BE2C (cell line): ENCODE measurements at places on chromosomes 3 and 15.
A peak's percentile ranks its signal among the peaks of the same experiment; 100 is the strongest.

- DNase-seq = no peak
Measured at GRCh38 chr3:136305879-136306278, 55.7 kb downstream of the PCCB start.

GRCh38 chr15:72502220-72502809 is 28.2 kb downstream of the ARIH1 start:
- DNase-seq = no peak

GRCh38 chr3:145522893-145523651 is 637.9 kb downstream of the PLOD2 start:
- DNase-seq = no peak

- DNase-seq = no peak
Measured at GRCh38 chr15:99613887-99614647, 48.3 kb downstream of the MEF2A start.

- DNase-seq = no peak
Measured at GRCh38 chr3:103991461-103992115, 1375.1 kb upstream of the ALCAM start.

DNA sequence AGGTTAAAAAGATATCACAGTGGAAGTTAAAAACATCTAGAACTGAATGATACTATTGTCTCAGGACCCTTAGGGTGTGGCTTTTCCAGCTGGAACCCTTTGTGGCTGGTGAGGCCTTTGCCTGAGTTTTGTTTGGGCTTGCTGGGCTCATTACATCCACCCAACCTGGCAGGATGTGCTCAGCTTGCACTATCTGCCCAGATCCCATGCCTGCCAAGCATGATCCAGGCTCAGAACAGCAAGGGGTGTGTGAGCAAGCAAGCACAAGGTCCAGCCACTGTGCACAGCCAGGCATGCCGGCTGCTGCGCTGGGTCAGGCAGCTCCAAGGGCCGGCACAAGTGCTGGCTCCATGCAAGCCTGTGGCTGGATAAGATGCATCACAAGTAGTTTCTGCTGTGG is 512.7 kb upstream of the CDIN1 start:
- no peak for DNase-seq

- no peak for DNase-seq
Measured at GRCh38 chr15:66153549-66154415, 99.8 kb downstream of the MEGF11 start.

DNA sequence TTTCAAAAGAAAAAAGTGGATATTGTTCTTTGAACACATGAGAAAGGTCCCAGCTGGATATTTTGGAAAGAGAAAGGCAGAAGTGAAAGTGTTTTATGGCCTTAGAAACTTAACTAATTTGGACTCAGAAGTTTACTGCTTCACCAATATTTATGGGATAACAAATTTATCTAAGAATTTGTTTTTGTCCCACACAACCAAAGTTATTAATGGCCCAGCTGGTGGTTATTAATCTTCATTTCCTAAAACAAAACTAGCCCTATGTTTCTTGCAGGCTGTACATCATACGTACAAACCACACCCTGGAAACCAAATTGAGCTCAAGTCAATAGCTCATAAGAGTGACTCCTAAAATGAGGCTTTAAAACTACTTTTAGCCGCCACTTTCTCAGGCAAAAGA is 372.9 kb upstream of the LMCD1 start:
- no peak for DNase-seq

DNA sequence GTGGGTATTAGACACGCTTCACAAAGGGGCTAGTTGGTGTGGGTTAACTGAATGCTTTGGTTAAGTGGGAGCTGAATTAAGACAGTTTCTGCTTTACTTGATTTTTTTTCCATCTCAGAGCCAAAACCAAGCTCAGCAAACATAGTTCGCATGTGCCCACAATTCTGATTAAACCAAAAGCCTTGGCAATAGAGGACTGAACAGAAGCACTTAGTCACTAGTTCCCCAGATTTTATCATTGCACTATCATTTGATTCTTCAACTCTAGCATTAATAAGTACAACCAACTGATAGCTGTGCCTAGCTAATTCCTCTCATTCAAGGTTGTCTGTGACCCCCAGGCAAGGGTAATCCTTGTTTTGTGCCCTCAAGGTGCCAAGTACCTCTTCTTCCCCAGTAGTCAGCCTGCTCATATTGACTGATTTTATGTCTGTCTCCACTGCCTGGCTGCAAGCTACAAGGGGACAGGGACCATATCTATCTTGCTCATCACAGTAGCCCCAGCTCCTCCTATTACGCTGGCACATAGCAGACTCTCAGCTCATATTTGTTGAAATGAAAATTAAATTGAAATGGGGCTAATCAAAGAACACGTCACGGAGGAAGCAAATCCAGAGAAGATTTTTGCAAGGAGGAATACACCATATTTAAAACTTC is 9.9 kb upstream of the ARHGEF3 start:
- peak; percentile 18 for DNase-seq

GRCh38 chr15:91942720-91943394 is 89.3 kb downstream of the SLCO3A1 start:
- DNase-seq = no peak

- peak; percentile 79 for DNase-seq
Measured at GRCh38 chr15:74036271-74037170, 42.0 kb downstream of the PML start.

DNA sequence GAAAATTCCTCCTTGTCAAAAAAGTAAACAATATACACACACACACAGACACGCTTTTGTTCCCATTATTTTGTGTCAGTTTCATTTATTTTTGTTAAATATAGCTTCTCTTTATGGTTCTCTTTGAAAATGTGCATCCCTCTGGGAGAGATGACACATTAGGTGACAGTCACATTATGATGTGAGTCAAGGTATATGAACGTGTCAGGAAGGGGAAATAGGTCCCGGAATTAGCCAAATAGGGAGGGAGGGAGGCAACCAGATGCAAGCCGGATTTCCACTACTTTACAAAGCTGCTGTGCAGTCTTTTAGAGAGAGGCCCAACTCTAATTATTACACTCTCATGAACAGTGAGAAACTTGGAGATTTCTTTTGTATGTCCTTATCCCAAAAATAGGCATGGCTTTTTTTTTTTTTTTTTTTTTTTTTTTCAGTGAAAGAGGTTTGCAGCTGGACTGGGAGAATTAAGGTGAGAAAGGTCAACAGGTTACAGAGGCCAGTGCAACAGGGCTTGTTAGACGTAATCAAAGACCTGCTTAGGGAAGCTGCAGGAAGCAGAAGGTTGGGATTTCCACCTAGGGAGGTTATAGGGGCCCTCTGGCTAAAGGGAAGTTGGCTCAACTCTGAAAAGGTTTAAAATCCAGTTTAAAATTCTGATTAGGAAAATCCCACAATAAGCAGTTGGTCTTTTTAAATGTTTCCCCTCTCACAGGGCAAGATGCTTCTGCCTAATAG is 240.5 kb upstream of the UBE2E1 start:
- DNase-seq = no peak

DNA sequence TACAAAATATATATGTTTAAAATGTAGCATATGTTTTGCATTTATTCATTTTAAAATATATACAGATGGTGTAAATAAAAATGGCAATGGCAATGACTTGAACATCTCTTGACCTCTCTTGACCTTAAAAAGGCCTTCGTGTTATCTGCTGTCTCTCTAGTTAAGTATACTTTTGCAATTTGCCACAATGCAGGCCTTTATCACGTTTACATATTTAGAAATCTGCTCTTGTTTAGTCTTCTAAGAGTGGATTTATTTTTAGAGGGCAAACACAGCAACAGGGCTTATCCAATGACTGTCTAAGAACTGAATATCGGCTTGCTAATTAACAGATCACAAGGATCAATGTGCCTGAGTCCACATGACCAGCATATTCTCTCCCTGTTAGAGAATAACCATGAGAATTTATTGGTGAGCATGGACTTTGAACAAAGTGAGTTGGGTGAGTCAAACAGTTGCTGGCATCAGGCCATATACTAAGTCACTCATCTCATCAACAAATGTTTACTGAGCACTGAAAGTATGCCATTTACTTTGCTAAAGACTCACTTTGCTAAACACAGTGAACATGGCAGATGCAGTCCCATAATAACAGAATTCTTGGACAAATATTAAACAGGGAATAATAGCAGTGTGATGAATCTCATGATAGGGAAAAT is 48.2 kb downstream of the MDFIC2 start:
- no peak for DNase-seq

DNA sequence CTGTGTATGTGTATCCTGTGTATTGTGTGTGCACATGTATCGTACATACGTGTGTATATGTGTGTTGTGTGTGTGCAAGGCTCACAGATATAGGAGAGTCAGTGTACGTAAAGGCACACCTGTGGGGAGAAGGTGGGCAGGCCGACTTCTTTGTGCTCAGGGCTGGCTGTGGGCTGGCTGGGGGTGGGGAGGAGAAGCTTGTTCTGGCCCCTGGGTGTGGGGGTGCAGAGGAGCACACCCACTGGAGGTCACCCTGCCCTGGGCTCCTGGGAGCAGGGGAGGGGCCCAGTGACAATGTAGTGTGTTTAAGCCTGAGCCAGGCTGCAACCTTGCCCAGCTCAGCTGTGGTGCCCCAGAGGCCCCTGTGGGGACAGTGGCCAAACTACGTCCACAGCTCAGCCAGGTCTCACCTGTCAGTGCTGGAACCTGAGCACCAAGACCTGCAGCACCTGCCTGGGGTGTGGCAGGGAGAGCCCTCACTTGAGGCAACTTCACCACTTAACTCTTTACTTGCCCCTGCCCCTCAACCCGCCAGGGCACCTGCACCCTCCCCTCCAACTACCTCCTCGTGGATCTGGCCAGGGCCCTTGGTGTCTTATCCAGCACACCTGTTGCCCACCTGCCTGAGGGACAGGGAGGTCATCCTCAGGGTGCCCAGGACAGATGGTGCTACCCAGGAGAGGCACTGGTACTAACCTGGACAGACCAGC is 2.6 kb upstream of the HHATL start:
- DNase-seq = no peak

DNA sequence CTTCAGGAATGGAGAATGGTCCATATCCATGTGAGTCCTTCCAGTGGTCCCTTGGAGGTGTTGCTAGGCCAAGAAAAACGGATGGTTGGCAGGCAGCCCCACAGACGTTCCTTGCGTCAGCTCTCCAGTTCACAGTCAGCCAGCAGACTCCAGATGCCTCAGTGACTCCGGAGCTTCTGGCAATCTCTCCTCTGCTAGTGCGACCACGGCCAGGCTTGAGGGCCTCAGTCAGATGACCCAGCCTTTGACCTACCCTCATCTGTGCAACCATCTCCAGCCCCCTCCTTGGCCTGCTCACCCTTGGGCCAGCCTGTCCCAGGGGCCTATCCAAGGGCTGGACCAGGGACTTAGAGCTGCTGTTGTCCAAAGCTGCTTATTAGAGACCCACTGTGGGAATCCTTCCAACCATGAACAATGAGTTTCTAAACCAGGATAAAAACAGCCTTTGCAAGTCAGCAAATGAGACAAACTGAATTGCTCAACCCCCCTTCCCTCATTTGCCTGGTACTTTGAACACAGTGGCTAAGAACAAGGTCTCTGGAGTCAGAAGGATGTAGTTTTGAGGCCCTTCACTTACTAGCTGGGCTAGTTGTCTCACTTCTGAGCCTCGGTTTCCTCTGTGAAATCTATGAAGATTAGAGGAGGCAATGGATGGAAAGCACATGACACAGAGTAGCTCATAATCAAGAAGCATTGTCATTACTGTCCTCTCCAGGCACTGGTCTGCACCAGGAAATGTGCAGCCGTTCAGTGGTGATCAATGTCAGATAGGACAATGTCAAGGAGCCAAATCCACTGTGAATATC is 44.8 kb downstream of the ANP32A start:
- peak; percentile 37 for DNase-seq

- peak; percentile 34 for DNase-seq
Measured at GRCh38 chr15:55770806-55771205, 27.9 kb upstream of the PRTG start.

- DNase-seq = no peak
Measured at GRCh38 chr3:59246719-59247401, 197.0 kb upstream of the CFAP20DC start.

GRCh38 chr3:141407047-141407446 is 38.7 kb downstream of the ZBTB38 start:
- DNase-seq = no peak

DNA sequence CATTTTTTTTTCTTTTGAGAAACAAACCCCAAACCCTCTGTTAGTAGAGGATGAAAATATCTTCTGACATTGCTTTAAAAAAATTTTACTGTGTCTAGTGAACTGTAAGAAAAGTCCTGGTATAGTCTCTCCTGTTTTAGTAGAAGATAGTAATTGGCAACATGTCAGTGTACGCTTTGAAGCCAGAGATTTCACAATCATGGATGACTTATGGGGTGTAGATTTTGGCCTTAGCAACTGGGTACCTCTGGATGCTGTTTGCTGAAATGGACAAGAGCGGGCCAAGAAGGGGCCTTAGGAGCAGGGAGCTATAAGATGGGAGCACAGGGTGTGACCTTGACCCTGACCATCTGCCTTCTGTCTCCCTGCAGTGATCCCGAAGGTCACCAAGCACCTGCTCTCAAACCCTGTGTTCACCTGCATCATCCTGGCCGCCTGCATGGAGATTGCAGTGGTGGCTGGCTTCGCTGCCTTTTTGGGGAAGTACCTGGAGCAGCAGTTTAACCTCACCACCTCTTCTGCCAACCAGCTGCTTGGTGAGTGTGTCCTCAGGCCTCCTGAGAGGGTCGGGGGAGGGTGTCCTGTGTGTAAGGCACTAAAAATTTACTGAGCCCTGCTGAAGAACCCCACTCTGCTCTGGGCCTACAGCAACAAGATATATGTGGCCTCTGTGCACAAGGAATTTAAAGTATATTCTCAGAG is 266.7 kb downstream of the SLCO3A1 start:
- DNase-seq = no peak

DNA sequence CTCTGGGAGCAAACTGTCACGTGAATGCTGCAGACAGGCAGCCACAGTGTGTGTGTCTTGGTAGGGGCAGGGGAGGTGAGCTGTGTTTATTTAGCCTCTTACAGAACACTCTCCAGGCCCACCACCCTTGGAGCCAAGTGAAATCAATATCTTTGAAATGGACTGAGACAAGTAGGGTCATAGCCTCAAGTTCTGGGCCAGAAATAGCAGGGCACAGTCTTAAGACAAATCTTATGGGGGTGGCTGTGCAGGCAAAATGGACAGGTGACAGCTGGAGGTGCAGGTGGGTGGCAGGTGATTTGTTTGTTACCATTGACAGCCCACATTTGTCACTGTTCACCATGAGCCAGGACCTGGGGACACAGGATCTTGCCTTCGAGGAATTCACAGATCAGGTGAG is 93.6 kb upstream of the NMNAT3 start:
- no peak for DNase-seq

- DNase-seq = no peak
Measured at GRCh38 chr3:50642382-50642781, 25.4 kb downstream of the MAPKAPK3 start.

- DNase-seq = no peak
Measured at GRCh38 chr3:71896751-71897150, 111.8 kb upstream of the PROK2 start.

- DNase-seq = no peak
Measured at GRCh38 chr3:111979434-111980038, 710 bp downstream of the ABHD10 start.
